Pancreas (tissue), 10 donors: ENCODE measurements at places on chromosomes 5 and 9.

DNA sequence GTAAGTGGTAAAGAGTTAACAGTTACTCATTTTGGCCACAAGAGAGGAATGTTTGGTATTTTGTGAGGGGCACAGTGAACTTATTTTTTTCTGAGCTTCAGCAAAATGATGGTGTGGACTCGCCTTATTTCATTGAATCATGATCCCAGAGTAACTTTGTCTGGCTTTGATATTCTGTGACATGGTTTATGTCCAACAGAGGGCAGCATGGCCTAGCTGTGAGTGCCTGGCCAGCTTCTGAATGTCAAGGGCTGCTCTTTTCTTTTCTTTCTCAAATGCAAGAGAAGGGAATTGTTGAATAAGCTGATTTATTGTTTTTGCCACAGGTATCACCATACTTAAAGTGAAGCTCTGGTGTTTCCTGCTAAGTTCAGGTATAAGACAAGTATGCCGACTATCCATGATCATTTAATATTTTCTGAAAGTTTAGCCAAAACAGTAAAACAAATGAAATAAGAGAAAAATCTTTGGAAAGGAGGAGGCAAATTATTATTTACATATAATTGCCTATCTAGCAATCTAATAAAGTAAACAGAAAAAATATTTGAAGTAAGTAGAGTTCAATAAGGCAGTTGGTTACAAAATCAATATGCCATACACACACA is 31.7 kb downstream of the MRPL22 start:
- no peak for DNase-seq

DNA sequence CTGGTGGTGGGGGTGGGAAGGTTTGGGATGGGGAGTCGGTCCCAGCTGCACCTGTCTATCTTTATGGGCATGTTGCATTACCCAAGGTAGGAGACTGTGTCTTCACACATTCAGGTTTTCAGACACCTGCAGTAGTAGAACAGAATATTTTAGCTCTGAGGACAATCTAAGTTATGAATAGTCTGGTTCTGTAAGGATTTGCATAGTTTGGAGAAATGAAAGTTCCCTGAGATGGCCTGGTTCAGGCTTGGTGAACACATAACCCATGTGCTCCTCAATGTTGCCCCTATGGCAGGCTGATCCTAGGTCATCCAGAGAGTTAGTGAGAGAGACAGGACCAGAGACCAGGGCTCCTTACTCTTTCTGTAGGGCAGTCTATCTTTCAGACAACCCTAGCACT is 20.7 kb downstream of the TNFSF8 start:
- no peak for DNase-seq

GRCh38 chr5:92580814-92581213 is 1000.2 kb downstream of the NR2F1-AS1 start:
- no peak for DNase-seq

GRCh38 chr5:81817086-81817485 is 66.2 kb upstream of the SSBP2 start:
- no peak for DNase-seq

GRCh38 chr5:31194892-31195555 is 1.5 kb downstream of the CDH6 start:
- DNase-seq, result no peak

- DNase-seq, result no peak
Measured at GRCh38 chr5:107781451-107781850, 110.7 kb upstream of the EFNA5 start.

DNA sequence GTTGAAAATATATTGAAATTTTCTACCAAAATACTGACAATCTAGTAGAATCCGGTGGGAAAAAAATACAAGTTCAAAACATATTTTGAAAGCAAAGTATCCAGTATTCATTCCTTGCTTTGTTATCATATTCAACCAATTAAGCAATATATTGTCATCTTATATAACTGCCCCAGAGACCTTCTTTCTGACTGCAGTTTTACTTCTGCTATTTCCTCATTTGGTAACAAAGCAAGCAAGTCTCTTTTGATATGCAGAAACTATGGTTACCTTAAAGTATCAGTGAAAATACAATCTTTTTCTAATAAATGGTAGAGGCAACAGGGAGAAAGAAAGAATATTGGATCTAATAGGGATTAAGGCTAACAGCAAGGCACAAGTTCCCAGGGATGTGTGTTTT is 663.7 kb upstream of the MEF2C start:
- DNase-seq, result no peak

- DNase-seq, result no peak
Measured at GRCh38 chr9:89969156-89969675, 364.4 kb downstream of the GADD45G start.

GRCh38 chr9:93586290-93587057 is 10.1 kb downstream of the PHF2 start:
- no peak for DNase-seq

GRCh38 chr5:172868436-172868923 is 34.4 kb downstream of the ERGIC1 start:
- DNase-seq, result no peak

DNA sequence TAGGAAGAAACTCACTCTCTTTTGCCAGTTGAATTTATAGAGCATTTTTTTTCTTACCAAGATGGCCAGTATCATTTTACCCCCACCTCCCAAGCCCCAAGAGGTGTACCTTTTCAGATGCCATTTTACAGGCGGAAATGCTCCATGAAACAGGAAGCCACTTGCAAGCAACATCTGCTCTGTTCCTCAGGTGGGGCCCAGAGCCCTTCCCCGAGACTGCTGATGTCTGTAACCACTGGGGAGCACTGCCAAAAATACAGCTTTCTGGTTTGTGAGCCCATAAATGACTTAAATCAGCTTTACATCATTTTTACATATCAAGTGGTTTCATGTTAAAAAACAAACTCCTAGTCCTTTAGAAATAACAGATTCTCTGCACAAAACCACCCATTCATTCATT is 42.9 kb upstream of the GARNL3 start:
- no peak for DNase-seq

- no peak for DNase-seq
Measured at GRCh38 chr5:53027913-53028312, 38.8 kb downstream of the ITGA2 start.

GRCh38 chr5:124060011-124060410 is 548.0 kb downstream of the CSNK1G3 start:
- no peak for DNase-seq

DNA sequence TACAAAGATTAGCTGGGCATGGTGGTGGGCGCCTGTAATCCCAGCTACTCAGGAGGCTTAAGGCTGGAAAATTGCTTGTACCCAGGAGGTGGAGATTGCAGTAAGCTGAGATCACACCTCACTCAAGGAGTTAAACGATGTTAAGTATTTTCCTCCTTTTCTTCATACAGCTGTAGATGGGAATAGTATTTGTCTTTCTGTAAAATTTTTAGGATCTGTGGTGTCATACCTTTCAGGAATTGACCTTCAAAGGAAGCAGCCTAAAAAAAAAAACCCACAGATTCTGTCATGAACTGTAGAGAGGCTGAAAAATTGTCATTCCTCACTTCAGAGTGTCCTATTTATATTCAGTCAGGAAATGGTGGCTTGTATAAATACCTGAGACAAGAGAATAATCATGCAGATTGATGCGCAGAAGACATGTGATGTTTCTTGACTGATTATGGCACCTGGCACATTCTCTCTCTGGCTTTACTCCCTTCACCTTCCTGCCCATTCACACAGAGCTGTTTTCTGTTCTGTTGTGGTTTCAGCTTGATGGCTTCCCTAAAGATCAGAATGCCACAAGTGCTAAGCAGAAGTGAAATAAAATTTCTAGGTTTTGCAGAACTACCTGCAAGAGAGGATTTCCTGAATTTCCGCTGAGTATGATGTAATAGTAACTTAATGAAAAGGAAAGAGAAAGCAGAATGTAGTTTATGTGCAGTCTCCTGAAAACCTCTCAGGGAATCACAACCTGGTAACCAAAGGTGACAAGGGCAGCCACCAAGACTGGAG is 3.8 kb downstream of the IFNA1 start:
- no peak for DNase-seq

DNA sequence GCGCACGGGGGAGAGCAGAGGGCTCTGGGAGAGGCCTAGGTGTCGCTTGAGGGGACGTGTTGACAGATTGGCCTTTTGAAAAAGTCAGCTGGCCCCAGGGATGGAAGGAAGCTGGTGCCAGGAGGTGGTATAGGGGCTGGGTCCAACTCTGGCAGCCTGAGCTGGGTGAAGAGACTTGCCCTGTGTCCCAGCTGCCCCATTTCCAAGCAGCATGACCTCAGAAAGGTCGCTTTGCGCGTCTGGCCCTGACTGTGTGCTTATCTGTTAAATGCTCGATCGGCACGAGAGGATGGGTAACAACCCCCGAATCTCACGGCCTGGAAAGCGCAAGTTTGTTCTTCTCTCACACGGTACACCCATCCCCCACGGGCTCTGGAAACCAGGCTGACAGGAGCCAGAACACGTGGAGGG is 31.2 kb upstream of the LAMC3 start:
- peak; percentile 35 for DNase-seq

GRCh38 chr5:161847941-161848391 is at the start of gene GABRA1:
TSS of gene GABRA1 (plus strand) at chr5:161848120. CDS start at chr5:161850811, 2,691 bp downstream.
- DNase-seq, result no peak

DNA sequence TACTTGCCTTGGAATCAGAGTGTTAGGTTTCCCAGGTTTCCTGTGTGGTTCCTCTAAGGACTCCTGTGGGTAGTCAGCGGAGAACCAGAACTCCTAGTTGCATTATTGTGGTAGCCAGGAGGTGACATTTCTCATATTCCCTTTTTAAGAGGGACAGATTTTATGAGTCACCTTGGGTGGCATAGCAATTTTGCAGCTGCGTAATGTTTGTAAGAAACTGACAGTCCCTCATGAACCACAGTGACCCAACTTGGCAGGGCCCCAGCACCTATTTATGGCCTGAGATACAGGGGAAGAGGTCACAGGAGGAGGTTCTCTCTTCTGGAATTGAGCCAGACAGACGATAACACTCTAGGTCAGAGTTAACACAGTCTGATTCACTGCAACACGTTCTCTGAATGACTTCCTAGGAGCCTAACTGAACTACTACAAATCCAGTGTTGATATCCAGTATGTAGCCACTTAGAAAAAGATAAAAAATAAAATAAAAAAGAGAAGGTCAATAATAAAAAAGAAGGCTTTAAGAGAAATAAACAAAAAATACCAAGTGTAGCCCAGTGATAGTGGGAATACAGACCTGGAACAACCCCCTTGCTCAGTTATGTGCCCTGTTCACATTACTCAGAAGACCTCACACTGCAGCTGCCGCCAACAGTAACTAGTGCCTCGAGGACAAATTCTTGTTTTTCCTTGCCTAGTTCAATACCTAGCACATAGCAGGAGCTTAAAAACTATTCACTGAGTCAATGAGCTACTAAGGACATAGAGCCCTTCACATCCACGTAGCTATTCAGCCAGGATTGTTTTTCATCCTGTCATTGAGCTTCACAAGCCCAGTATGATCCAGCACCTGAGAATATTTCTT is 50.7 kb upstream of the VLDLR start:
- peak; percentile 92 for DNase-seq

DNA sequence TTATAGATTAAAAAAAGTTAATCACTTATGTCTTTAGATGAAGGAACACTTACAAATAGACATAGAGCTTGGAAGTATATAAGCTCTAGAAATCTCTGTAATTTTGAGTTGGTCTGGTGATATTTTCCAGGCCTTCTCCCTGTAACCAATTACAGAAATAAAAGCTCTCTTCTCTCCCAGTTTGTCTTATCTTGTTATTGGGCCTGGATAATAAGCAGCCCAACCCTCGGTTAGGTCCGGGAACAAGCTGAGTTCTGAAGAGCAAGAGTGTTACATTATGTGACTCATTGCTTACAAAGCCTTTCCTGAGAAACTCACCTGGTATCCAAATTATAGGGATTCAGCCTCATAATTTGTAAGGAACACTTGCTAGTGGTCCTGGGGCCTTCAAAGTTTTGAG is 1146.2 kb downstream of the CDH9 start:
- no peak for DNase-seq

GRCh38 chr9:5848372-5848882 is 15.5 kb upstream of the ERMP1 start:
- no peak for DNase-seq

DNA sequence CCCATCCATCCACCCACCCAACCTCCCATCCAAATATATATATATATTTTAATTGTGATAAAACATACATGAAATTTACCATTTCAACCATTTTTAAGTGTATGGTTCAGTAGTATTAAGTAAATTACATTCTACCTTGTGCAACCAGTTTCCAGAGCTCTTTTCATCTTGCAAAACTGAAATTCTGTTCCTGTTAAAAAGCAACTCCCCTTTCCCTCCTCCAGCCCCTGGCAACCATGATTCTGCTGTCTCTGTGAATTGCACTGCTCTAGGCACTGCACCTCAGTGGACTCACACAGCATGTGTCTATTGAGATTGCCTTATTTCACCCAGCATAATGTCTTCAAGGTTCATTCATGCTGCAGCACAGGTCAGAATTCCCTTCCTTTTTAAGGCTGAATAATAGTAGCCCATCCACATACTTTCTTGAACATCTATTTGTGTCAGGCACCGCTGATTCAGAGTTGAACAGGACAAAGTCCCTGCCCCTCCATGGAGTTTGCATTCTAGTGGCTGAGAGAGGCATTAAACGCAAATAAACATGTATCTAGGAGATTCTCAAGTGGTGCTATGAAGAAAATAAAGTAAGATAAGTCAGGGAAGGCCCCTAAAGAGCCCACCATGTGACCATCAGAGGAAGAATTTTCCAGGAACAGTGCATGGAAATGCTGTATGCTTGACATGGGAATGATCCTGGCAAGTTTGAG is 24.0 kb downstream of the CSF1R start:
- no peak for DNase-seq

DNA sequence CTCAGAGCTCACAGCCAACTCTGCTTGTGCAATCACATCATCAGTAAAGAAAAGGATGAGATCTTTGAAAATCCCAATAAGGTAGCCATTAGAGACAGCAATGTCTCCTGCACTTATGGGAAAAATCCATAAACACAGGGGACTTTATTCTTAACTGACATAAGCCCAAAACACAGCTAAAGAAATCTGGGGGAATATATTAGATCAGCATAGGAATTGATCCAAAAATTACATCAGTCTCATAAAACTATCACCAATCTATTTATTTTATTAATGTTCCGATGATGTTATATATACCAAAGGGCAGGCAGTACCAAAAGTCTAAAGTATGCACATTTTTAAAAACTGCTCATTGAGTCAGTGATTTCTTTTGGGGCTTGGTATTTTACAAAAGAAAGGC is 6.9 kb downstream of the MRPS27 start:
- no peak for DNase-seq

- no peak for DNase-seq
Measured at GRCh38 chr5:53358794-53359193, 121.6 kb upstream of the FST start.

GRCh38 chr9:27467486-27467885 is 56.6 kb upstream of the IFNK start:
- DNase-seq, result no peak

DNA sequence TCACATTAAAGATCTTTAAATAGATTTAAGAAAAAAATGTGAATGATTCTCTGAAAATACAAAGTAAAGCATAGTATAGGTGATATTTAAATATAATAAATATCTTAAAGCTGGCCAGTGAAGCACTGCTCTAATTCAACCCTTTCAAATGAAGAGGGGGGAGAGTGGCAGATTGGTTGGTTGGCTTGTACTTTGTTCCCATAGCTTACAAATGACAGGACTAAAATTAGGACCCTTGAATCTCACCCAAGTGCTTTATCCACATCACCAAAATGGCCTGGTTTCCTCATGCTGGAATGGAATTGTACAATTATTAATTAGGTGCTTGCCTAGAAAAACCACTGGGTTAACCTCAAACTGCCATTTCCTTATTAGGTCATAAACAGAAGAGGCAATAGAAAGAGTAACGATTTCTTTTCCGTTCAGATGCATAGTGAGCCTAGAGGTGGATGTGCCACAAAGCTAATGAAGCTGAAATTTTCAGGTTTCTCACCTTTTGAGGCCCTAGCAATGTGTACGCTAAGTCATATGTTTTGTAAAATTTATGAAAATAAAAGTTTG is 354.5 kb upstream of the CDH6 start:
- no peak for DNase-seq
